Activated CD4-positive, alpha-beta T cell treated with anti-CD3 and anti-CD28 coated beads for 1 hour (primary cell): ENCODE measurements at places on chromosomes 16 and 17.

DNA sequence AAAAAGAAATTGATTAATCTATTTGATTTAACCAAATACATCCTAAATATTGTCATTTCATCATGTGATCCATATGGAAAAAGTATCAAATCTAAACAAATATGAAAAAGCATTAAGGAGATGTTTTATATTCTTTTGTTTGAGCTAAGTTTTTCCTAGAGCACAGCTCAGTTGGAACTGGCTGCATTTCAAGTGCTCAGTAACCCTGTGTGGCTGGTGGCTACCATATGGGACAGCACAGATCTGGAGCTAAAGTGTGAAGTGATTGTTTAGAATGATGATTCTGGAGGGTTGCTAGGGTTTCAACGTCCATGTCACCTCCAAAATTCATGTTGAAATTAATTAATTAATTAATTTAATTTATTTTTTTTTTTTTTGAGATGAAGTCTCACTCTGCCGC lies 137.5 kb downstream of the XYLT1 start:
- DNase-seq: no peak

- no peak for DNase-seq
Observed at GRCh38 chr17:82492643-82493225, 26.8 kb upstream of the FOXK2 start.

DNA sequence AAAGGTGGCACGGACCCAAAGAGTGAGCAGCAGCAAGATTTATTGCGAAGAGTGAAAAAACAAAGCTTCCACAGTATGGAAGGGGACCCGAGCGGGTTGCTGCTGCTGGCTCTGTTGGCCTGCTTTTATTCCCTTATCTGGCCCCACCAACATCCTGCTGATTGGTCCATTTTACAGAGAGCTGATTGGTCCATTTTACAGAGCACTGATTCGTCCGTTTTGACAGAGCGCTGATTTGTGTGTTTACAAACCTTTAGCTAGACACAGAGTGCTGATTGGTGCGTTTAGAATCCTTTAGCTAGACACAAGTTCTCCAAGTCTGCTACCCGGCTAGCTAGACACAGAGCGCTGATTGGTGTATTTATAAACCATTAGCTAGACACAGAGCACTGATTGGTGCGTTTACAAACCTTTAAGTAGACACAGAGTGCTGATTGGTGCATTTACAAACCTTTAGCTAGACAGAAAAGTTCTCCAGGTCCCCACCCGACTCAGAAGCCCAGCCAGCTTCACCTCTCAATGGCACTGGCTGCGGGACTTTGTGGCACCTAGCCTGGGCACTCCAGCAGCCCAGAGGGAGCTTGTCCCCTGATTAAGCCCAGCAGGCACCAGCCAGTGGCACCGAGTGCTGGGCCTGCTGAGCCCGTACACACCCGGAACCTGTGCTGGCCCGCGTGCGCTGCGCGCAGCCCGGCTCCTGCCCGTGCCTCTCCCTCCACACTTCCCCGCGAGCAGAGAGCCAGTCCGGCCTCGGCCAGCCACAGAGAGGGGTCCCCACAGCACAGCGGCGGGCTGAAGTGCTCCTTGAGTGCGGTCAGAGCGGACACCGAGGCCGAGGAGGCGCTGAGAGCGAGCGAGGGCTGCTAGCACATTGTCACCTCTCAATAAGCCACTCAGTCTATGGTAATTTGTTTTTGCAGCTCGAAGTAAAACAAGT lies 15.1 kb downstream of the IGSF6 start:
- no peak for DNase-seq

GRCh38 chr17:45749831-45750335 lies 34.2 kb upstream of the CRHR1 start:
- no peak for DNase-seq

- no peak for DNase-seq
Observed at GRCh38 chr16:64469906-64470702, 651.8 kb downstream of the CDH11 start.
